ENCODE measurements at places on chromosomes 2 and 18.

- DNase-seq = no peak
Observed at GRCh38 chr2:137049518-137049917, 284.2 kb downstream of the THSD7B start.

- no peak for DNase-seq
Observed at GRCh38 chr2:168622559-168622958, 166.5 kb downstream of the CERS6 start.

- no peak for DNase-seq
Observed at GRCh38 chr2:101718993-101719571, 21.6 kb downstream of the MAP4K4 start.

- DNase-seq = no peak
Observed at GRCh38 chr18:69401972-69402532, 1.4 kb downstream of the DOK6 start.

DNA sequence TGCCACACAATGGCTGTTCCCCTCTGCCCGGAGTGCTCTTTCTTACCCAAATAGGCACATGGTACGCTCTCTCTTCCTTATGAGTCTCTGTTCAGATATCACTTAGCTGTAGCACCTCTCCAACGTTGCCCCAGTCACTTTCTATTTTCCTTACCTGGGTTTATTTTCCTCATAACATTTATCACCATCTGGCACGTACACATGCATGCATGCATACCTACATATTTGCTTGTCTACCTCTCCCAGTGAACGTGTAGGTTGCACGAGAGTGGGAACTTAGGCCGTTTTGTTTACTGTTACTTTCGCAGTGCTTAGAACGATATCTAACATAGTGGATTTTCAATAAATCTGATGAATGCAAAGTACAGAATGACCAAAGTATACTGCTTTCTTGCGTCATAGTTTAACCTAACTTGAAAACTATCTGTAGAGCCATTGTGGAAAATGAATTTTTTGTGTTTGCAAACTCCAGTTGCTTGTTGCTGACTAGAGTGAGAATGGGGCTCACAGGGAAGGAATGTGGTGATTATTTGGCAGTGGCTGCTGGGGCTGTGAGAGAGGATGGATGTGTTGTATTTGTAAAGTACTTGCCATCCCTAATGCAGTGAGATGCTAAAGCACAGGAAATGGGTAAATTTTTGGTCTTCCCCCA is 47.1 kb downstream of the ACSL3 start:
- no peak for DNase-seq

DNA sequence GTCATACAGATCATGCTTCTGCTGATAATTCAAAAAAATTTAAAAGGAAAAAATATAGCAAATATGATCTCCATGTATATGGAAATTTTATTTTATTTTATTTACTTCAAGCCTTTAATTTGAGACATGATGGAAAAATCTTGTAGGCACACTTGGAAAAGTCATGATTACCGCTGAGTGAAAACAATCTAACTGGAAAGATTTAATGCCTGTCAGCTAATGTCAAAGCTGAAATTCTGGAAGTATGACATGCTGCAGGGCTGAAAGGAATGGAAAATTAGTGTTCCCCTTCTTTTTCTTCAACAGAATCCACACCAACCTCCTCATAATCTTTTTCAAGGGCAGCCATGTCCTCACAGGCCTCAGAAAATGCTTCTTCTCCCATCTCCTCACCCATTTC is 58.2 kb downstream of the RPRM start:
- DNase-seq = no peak

- no peak for DNase-seq
Observed at GRCh38 chr2:233831011-233831721, 23.2 kb downstream of the HJURP start.

- DNase-seq = no peak
Observed at GRCh38 chr2:101625387-101625786, 72.1 kb upstream of the MAP4K4 start.

DNA sequence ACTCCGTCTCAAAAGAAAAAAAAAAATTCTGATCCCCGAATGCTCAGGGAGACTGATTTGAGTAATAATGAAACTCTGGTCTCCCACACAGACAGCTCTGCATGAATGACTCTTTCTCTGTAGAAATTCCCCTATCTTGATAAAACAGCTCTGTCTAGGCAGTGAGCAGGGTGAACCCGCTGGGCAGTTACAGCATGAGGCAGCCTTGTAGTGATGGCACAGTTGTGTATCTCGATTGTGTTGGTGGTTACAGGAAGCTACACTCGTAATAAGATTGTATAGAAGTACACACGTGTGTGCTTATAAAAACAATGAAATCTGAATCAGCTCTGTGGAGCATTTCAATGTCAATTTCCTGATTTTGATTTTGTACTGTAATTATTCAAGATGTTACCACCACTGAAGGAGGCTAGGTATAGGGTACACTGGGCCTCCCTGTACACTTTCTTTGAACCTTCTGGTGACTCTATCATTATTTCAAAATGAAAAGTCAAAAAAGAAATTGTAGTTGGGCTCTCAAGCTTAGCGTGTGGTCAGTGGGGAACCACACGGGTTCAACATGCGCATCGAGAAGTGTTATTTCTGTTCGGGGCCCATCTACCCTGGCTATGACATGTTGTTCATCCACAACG is 34.9 kb upstream of the ATP8B1 start:
- no peak for DNase-seq

GRCh38 chr18:12996661-12997292 is 5.6 kb downstream of the CEP192 start:
- DNase-seq = no peak
